ENCODE measurements at places on chromosomes 13 and 19.

DNA sequence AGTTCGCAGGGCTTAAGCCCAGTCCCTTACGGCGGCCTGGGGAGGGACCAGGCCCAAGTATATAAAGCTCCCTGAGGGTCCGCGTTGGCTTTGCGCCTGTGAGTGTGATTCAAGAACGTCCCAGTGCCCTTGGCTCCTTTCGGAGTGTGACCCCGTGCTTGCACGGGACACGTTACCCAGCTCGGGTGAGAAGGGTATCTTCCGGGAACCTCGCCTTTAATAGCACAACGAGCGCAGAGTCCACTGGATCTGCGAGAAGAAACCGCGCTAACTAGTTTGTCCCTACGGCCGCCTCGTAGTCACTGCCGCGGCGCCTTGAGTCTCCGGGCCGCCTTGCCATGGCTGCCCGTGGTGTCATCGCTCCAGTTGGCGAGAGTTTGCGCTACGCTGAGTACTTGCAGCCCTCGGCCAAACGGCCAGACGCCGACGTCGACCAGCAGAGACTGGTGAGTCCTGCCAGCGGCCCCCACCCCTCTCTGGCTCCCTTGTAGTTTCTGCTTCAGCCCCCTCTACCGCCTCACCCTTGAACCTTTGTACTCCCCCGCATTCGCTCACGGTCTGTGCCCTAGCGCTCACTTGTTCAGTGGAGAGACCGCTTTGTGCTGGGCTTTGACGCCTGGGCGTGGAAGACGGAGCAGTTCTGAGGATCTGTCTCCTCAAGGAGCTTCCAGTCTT is at the start of gene DNAJC15:
TSS of gene DNAJC15 (plus strand) at position 298 of the 675 bp plus-strand sequence. CDS start at position 339, 41 bp downstream.
- DNase-seq: no peak

DNA sequence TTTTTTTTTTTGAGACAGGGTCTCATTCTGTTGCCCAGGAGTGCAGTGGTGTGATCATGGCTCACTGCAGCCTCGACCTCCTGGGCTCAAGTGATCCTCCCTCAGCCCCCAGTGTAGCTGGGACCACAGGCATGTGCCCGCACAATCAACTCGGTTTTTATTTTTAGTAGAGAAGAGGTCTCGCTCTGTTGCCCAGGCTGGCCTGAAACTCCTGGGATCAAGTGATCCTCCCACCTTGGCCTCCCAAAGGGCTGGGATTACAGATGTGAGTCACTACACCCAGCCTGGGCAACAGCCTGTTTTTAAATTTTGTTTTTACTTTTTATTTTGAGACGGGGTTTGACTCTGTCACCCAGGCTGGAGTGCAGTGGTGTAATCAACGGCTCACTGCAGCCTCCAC is 2.3 kb upstream of the KDM4B start:
- DNase-seq: no peak

DNA sequence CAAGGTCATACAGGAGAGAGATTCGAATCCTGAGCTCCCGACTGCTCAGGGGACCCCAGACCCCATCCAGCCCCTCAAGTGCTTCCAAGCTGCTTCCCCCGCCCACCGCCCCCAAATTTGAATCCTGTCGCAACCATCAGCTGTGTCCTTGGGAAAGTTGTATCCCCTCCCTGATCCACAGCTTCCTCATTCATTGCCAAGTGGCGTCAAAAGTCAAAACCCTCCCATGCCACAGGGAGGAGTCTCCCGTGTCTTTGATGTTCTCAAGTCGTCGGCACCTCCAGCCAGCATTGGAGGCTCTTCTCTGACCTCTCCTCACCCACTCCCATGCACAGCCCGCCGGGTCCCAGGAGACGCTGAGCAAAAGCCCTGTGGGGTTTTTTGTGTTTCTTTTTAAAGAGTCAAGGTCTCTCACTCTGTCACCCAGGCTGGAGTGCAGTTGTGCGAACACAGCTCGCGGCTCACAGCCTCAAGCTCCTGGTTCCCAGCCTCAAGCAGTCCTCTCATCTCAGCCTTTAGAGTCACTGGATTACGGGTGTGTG is 2.8 kb upstream of the IFI30 start:
- DNase-seq: no peak

GRCh38 chr13:91405240-91405639 is 6.8 kb downstream of the GPC5 start:
- no peak for DNase-seq

Measured in NCI-H1105 treated with DMSO at 0.1 percent for 48 hours (cell line).